Activated CD4-positive, alpha-beta T cell treated with anti-CD3 and anti-CD28 coated beads for 4 hours (primary cell): ENCODE measurements at places on chromosomes 7 and 10.

GRCh38 chr7:96253441-96253840 lies 68.5 kb downstream of the SLC25A13 start:
- DNase-seq = no peak

- no peak for DNase-seq
Measured at GRCh38 chr7:108059526-108059925, 56.6 kb upstream of the LAMB1 start.

DNA sequence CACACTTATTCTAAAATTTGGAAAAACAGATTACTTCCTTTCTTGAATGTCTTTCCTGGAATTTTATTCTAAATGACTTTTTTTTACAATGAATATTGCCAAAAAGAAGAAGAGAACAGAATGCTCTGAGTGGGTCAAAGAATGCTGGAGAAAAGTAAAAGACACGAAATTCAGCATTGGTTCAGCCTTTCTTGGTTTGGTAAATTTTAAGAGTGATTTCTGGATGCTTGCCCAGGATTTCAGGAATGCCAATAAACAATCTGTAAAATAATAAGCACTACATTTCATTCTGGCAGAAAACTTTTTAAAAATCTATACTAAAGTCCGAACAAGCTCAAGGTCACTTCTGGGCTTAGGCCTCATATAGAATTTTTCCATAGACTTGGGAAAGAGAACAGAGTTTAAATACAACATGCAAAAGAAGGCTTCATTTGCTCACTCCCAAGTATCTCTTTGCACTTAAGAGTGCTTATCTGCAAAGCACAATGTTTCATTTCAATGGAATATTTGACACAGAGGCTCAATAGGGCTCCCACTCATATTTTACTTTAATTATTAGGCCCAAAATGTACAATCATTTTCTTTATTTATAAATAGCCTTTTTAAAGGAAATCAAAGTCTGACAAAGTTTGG lies 359.5 kb upstream of the ANKRD30A start:
- DNase-seq = no peak

- no peak for DNase-seq
Measured at GRCh38 chr10:94617389-94617944, 66.1 kb upstream of the CYP2C18 start.
